ENCODE measurements at places on chromosomes 2 and 18.

DNA sequence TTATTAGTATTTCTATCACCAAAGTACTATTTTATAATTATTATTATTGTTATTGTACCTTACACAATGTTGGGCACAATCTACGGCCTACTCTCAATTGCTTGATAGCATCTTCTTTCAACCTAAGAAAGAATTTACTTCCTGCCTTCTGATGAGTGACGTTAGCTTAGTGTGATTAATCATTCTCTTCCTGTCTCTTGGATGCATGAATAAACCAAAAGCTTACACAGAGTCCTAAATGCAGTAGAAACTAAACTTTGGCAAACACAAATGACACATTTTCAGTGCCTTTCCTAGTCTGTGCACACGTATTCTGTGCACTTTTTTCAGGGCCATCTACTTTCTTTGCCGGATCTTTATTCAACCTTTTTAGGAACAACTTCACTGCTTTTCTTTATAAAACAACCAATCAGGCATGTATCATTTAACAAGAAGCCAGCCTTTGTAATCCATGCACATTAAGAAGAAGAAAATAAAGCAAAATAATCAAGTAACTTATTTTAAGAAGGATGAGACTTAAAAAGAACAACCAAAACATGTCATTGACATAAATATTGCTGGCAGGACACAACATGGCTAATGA lies 19.1 kb downstream of the TRAK2 start:
- DNase-seq, result no peak

- no peak for DNase-seq
Observed at GRCh38 chr2:231992888-231993287, 31.4 kb downstream of the DIS3L2 start.

GRCh38 chr2:86249579-86250391 lies 50.5 kb downstream of the MRPL35 start:
- no peak for DNase-seq

- no peak for DNase-seq
Observed at GRCh38 chr18:3061581-3062312, 48.8 kb upstream of the LPIN2 start.

DNA sequence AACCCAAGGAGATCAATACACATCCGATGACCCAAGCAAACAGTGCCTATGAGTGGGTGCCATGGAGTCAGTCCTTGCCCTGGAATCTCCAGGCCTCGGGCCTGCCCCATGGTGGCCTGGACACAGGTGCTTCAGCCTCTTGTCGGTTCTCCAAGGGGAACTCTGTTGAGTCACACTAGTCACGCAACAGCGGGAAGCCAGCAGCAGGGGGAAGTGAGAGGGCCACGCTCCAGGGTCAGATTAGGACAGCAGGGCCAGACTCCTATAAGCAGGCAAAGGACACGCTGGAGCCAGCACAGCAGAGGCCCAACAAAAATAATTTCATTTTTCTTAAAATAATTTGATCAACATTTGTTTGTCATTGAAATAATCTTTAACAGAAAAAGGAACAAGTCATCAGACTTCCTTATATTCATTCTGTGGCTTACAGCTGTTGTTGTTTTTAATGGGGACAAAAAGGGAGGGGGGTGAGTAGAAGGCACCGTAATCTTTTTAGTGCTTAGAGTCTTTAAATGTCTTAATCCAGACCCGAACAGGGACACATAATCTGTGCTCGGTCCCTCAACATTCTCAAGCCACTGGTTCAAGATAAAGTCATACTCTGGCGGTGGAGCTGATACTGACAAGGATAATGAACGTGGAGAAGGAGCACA lies 16.4 kb upstream of the ARMC9 start:
- peak; percentile 89 for DNase-seq

DNA sequence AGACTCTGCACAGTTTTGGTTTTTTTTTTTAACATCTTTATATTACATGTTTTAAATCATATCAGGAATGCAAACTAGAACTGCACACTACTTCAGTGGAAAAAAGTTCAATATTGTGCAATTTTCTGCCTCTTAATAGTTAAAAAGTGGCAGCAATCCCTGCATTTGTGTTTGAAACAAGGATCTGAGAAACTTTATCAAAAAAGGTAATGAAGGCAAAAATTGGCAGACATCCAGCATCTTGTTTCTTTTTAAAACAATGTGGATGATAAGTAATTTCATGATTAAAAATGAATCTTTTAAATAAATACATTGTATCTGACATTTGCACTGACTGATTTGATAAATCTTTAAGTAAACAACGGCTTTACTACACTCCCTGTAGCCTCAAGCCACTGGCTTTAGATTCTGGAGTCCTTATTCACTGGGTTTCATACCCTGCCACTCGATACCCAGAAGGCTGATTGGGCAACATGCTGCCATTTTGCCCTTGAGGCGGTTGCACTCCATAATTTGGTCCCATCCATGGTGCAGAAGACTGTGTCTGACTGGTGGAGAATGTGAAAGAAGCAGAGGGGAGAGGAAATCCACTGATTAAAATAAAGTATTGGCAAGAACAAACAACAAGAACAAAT lies 21.6 kb upstream of the C2orf42 start:
- no peak for DNase-seq
